ENCODE measurements at places on chromosomes 11 and 22.
A peak's percentile ranks its signal among the peaks of the same experiment; 100 is the strongest.

DNA sequence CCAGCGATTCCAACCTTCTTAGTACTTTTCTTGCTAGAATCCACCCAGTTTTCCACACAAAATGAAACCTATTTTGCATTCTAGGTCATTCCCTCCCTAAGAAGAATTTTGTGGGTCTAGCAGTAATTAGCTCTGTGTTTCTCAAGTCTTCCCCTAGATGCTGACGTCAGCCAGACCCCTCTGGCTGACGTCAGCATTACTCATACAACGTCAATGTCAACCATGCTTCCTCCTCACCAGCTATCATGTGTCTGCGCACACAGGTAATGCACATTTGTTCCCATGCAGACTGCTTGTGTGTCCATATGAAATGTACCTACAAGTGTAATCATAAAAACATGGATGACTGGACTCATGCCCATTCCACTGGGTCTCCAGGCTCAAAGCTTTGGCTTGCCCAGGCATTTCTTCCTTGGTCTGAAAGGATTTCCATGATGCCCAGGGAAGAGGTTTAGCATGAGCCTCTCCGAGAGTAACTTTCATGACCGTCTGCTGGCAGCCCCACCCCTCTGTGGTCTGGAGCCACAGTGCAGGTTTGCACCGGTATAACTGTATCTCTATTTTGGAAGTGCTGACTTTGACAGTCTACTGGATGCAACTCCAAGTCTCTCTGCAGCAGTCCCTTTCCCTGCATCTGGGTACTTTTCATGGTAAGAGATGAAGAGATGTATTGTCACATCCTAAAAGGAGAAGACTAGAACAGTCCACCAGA is 58.6 kb downstream of the DSCAML1 start:
- DNase-seq: no peak

GRCh38 chr11:40537734-40538133 is 921.7 kb downstream of the LRRC4C start:
- DNase-seq: no peak

GRCh38 chr11:112537846-112538330 is 277.2 kb upstream of the PLET1 start:
- peak; percentile 94 for DNase-seq

DNA sequence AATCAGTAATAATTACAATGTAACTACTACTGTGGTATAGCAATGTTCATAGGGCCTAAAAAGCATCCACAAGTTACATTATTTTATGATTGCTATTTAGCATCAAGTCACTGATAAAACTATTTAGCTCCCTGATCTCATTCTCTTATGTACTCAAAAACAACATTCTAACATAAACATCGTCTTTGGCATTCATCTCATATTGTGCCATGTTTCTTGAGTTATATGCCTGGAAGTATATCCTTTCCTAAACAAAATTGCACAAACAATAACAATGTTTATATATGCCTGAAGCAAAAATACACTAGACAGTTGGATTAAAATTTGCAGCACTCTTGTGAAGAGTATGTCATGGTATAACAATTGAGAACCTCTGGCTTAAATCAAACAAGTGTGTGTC is 34.1 kb downstream of the HORMAD2 start:
- no peak for DNase-seq

GRCh38 chr11:14821031-14821430 is 71.0 kb downstream of the CYP2R1 start:
- DNase-seq: peak; percentile 29

DNA sequence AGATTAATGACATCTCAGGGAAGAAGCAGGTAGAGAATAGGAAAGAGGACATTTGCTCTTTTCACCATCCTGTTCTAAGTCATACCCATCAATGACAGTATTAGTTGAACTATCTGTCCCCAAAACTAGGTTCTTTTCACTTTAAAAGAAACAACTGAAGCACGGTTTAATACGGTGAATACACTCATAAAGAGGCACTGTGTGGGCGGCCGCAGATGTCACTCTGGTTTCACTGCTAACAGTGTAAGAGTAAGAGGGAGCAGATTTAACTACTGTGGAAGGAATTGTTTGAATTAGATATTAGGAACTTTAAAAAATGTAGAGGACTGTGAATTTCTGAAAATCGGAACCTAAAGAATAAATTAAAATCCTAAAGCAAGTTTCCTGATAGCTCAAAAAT is 49.5 kb downstream of the VSIG10L2 start:
- DNase-seq: no peak

GRCh38 chr11:68042219-68043028 is 3.6 kb downstream of the TCIRG1 start:
- DNase-seq: no peak

DNA sequence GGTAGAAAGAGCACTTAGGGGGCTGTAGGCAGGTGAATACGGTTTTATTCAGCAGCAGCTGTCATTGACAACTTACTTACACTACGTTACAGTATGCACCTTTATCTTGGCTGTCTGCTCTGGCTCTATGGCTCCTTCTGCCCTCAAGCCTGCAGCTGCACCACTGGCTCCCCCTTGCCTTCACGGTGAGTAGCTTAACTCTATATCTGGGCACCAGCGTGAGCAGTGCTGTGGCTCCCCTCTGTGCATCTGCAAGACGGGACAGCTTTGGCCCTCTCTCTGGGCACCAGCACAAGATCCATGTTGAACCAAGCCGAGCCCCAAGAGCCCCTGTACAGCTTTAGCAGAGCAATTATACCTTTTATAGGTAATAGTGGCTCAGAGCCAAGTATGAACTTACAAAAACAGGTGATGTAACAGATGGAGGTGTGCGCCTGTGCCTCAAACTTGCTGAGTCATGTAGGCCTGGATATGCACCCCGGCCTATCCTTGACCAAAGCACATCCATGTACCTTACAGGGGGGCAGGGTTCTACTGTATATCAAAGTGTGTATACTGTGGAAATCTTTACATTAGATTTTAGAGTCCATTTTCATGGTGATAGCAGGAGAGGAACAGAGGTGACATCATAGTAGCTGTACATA is 96.9 kb upstream of the CTSC start:
- DNase-seq: peak; percentile 63

DNA sequence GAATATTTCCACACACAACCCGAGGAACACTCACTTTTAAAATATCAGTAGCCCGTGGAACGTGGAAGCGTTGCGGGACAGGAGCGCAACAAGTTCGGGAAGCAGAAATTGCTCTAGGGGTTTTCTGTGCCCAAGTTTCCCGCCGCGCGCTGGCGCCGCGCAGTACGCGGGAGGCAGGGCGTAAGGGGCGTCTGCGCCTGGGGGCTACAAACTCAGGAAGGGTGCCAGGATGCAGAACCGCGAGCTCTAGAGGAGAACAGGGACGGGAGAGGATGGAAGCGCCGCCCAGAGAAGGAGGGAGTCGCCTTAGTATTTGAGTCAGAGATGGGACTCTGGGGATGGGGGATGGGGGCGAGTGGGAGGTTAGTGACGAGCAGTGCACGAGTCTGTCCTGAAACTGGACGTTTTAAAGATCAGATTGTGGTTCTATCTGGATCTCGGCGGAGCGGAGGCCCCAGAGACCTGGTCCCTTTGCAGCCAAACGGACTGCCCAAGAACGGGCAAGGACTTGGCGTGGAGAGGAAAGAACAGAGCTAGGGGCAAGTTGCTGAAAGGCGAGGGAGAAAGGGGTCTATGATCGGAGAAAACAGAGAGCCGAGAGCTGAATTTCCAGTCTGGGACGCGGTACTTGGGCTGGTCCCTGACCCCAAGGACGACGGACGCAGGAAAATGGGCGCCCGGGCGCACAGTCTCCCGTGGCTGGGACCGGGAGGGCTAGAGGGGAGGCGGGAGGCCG is 4.7 kb downstream of the BSX start:
- no peak for DNase-seq

DNA sequence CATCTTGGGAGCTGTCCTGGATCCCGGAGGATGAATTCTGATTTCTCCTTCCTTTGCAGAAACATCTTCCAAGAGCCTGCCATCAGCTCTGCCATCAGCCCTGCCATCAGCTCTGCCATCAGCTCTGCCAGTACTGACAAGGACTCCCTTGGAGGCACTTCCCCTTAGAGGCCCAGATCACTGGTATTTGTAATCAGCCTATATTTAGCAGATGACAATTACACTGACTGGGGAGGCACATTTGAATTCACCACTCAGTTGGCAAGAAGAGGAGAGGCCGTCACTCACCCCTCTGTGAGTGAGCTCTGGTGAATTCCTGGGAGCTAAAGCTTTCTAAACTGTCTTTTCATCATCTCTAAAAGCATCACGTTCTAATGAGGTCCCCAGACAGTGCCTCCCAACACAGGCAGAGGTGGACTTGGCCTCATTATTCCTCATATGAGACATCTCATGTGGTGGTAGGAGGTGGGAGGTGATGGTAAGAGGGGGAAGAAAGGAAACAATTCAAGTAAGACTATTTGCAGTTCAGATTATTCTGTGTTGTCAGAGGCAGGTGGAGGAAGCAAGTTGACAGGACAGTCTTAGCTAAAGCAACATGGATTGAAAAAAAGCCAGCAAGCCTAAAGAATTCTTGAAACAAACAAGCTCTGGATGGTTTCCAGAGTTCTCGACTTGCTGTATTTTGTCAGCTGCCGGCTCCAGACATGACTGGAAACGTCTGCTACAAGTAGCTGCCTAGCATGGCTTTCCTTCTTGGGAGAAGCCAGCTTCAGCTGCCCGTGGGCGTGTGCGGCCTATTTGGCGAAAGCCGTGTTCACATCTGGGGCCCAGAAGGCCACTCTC is 771.7 kb downstream of the TBC1D22A start:
- no peak for DNase-seq
